ENCODE measurements at places on chromosomes 7 and 10. TPM values are rescaled to one million over a fixed set of nuclear protein-coding genes. Genes with fewer than 3 reads are reported as not detected.

CFAP46 gene
- total RNA-seq, result 1.1 TPM

CTBP2 gene
- total RNA-seq, result 106 TPM

NRCAM gene
- total RNA-seq, result 11.0 TPM

FHIP2A gene
- total RNA-seq, result 11.6 TPM

TMEM270 gene
- total RNA-seq, result not detected

UTF1 gene
- total RNA-seq, result not detected

PSD gene
- 0.43 TPM for total RNA-seq

TSPAN12 gene
- 6.7 TPM for total RNA-seq

THNSL1 gene
- total RNA-seq, result 0.58 TPM

Data from epithelial cell of proximal tubule (primary cell).